ENCODE measurements at places on chromosomes 1 and 21.

DNA sequence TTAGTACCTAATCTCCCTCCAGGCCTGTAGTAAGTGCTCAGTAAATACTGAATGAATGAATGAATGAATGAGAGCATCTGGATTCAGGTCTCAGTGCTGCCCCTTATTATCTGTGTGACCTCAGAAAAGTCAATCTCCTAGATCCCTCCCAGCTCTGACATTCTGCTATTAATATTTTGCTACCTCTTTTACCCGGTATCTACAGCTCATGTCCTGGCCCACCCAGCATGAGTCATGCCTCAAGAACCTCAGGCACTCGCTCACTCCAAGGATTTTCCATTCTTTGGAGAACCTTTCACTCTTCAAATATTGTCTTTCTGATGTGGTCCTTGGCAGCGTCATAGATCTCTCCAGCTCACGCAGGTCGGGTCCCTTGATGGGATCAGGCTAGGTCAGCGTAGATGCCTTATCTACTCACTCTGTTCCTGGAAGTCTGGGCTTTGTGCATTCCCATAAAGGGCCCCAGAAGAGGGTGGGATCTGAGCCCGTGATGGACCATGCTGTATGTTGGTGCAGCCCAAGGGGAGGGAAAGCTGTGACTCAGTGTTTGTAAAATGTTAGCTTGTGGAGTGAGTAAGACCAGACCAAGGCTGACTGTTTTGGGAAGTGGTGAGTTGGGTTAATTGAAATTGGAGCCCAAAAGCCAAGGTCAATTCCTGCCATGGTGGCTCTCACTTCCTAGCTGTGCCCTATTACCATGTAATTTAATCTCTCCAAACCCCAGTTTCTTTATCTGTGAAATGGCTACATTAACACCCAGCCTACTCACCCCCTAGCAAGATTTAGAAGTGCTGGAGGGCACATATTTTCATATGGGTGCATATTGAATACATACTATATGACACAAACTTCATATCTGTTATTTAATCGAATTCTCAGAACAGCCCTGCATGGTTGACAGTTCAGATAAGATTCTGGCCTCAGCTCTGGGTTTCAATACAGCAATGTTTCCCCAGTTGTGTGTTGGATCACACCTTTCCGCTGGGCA is 214.1 kb upstream of the USP24 start:
- H3K4me3 ChIP-seq: no peak overlapping the region
- H3K27me3 ChIP-seq: peaks cover 25% of the 10 kb centered on the region
- H3K27ac ChIP-seq: peak overlapping the region; percentile 60
- DNase-seq: no peak
- peaks cover 11% of the 10 kb centered on the region for H3K36me3 ChIP-seq
- no peaks in the 10 kb centered on the region for H3K4me1 ChIP-seq

DNA sequence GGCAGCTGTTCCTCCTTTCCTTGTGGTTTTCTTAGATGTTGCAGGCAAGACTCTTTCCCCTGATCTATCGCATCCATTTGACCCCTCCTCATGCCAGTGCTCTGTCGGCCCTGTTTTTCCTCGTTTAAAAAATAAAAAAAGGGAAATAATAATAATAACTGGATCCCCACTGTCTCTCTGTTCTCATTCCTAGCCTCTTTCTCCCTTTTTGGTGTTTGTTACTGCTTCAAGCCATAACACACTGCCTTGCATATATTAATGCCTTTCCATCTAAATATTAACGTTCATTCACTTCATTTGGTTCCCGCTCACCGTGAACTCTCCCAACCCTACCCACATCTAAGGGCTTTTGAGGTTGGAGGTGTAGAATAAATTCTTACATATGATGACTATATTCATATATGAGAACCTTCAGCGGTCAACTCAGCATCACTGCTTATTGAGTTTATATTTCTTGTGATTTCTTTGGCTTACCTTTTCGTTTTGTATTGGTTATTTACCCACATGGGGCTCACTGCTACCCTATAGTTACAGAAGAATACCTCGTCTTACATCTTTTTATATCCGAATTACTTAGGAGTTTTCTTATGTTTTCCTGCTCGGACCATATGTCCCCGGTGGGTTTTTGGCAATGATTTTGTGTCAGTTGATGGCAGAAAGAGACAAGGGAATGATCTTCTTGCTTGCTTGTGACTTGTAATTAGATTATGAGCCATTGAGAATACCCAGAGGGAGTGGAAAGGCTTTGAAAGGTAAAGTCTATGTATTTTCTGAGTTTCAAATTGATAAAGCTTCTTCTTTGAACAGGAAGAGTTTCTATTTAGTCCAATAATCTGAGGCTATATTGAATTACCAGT is 805 bp downstream of the ATG4C start:
- H3K27ac ChIP-seq: no peak overlapping the region
- H3K4me3 ChIP-seq: no peak overlapping the region
- no peaks in the 10 kb centered on the region for H3K36me3 ChIP-seq
- H3K4me1 ChIP-seq: peaks cover 9% of the 10 kb centered on the region
- peak; percentile 4 for DNase-seq
- peaks cover 2% of the 10 kb centered on the region for H3K27me3 ChIP-seq

DNA sequence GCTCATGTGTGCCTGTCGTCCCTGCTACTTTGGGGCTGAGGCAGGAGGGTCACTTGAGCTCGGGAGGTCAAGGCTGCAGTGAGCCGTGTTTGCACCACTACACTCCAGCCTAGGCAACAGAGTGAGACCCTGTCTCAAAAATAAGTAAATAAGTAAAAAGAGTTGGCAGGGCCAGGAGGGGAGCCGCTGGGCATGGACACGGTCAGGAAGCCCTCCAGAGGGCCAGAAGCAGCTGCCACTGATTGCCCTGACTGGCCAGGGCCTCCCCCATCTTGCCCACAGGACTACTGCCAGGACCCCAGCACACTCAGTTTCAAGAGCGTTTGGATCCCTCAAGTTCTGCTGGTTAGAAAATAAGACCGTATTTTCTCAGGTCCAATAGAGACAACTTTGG is 112.2 kb upstream of the IPO9 start:
- H3K27ac ChIP-seq: no peak overlapping the region
- no peak overlapping the region for H3K4me3 ChIP-seq
- no peak for DNase-seq
- H3K36me3 ChIP-seq: peaks cover 1% of the 10 kb centered on the region

DNA sequence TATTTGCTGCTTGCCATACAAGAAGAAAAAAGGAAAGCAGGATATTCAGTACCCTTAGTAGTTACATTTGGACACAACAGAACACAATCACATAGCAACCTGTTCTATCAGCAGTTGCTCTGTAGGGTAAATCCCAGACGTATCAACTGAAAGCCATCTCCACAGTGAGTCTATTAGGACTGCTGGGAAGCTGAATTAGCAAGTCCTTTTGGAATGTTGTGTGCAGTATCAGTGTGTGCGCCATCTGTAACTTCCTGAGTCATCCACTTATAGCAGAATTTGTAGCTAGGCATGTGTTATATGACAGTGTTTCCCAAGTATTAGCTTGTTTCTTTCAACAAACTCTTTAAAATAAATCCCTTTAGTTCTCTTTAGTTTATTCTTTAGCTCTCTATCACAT is 21.3 kb downstream of the CCDC30 start:
- no peak overlapping the region for H3K27ac ChIP-seq
- H3K4me3 ChIP-seq: no peak overlapping the region
- no peaks in the 10 kb centered on the region for H3K4me1 ChIP-seq
- DNase-seq: no peak
- H3K36me3 ChIP-seq: peaks cover 13% of the 10 kb centered on the region

DNA sequence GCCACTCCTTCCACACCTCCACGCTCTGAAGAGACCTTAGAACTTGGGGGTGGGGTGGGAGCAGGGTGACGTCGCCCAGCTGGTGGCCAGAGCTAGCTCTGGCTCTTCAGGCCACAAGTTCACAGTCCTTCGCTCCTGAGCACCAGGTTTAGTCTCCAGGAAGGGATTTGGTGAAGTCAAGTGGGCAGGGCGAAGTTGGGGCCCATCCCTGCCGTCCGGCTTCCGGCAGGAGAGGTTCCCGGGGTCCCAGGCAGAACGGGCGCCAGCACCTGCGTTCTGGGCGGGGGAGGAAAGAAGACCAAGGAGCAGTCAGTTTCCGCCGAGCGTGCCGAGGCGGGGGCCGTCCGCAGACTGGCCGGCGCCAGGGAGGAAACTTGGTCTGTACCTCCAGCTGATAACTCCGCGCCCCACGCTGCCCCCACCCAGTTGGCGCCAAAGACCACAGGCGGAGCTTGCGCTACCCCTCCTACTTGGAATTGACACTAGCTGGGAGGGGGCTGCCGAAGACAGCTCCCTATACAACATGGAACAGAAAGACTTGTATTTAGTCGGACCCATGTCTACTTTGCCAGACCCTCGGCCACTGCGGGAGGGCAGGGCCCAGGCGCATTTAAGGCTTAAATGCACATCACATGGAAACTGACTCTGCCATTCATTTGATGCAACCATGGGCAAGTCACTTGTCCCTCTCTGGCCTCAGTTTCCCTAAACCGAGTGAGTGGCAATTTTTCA is 995 bp downstream of the ID3 start:
- peak overlapping the region; percentile 96 for H3K27ac ChIP-seq
- peak overlapping the region; percentile 97 for H3K4me3 ChIP-seq
- DNase-seq: peak; percentile 24

DNA sequence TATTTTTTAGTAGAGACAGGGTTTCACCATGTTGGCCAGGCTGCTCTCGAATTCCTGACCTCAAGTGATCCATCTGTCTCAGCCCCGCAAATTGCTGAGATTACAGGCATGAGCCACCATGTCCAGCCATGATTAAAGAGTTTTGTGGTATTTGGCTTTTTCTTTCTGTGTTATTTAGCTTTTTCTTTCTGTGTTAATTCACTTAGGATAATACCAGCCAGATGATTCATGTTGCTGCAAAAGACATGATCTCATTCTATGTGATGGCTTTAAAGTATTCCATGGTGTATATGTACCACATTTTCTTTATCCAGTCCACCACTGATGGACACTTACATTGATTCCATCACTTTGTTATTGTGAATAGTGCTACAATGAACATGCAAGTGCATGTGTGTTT is 1135.2 kb downstream of the AMY1C start:
- no peak overlapping the region for H3K27ac ChIP-seq
- no peaks in the 10 kb centered on the region for H3K27me3 ChIP-seq
- DNase-seq: no peak
- H3K4me1 ChIP-seq: no peaks in the 10 kb centered on the region
- H3K4me3 ChIP-seq: no peak overlapping the region

All from naive thymus-derived CD8-positive, alpha-beta T cell (primary cell).